ENCODE measurements at places on chromosomes 7 and 10.

DNA sequence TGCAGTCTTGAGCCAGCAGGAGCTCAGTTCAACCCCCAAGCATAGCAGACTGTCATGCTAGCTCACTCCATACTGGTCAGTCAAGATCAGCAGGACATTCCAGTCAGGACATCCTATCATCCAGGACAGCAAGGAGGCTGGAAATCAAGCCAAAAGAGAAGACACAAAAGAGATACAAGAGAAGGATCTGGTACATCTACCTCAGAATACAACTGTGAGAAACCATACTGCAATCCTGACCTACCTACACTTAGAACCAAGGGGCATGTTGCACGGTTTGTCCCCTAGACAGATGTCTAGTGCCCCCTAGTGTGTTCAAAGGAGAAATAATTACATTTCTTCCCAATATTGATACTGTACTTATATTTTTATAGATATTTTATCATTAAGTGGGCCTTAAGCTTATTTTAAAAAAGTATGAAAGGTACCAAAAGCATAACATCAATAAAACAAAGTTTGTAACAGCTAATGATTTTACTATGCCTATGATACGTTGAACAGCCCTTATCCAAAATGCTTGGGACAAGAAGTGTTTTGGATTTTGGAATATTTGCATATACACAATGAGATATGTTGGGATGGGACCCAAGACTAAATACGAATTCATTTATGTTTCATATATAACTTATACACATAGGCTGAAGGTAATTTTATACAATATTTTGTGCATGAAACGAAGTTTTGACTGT is 26.7 kb downstream of the ERCC6 start:
- DNase-seq: no peak

DNA sequence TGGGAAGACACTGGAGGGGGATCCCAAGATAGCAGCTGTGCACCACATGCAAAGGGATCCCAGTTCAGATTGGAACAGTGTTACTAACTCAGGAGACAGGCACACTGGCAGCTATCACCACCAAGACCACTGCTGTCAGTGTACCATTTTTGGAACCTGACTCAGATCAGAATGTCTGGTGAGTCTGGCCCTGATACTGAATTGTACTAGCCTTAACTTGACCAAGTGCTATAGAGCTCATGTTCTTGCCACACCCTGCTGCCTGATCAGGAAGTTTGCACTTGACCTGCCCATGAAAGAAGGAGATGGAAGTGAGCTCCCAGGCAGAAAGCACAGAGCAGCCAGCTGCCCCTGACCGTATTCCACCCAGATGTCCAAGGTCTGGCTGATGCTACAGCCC is 4.8 kb upstream of the PRRT4 start:
- no peak for DNase-seq

GRCh38 chr7:44323381-44324203 is 1.8 kb downstream of the CAMK2B start:
- no peak for DNase-seq

- no peak for DNase-seq
These were observed 80.5 kb downstream of the MET start for GRCh38 chr7:116752305-116753074.

- DNase-seq: no peak
These were observed 168.8 kb upstream of the KLF14 start for GRCh38 chr7:130902755-130903357.

DNA sequence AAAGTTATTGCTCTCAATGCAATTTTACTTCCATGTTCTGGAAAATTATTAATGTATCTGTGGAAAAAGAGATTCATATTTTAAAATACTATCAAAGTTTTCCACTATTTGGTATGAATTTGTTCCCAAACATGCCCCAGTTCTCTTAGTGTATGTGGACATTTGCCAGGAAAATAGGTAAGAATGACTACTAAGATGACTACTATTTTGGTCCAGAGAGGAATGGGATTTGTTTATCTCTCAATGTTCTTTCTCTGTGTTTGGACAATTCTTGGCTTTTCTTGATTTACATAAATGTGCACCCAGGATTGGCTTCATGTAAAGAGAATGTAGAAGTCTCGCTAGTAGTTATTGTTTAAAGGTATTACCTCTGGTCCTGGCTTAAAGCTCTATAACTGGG is 60.3 kb upstream of the POT1 start:
- DNase-seq: no peak

- no peak for DNase-seq
These were observed 572.1 kb upstream of the IGFBP3 start for GRCh38 chr7:46493196-46493595.

DNA sequence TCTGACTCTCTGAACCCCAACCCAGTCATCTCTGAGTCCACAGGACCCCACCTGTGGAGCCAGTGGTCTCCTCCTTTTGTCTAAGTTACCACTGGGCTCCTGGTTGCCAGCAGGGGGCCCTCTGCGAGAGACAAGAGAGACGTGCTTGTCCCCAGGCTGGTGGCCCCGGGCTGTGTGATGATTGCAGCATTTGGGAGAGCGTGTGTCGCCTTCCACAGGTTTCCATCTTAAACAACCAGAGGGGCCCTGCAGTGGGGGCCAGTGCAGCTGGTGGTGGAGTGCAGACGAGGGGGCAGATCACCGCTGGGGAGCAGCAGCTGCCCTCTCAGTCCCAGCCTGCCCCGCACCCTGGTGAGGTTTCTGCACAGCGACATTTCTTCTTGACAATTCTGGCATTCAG is 122.4 kb upstream of the PPP2R2D start:
- DNase-seq: no peak
